ENCODE measurements at places on chromosomes 13 and 19. TPM values are rescaled to one million over a fixed set of nuclear protein-coding genes. Genes with fewer than 3 reads are reported as not detected.

FARP1 gene
- 13.7 TPM for total RNA-seq

EBI3 gene
- 3.3 TPM for total RNA-seq

CCNA1 gene
- total RNA-seq = 0.38 TPM

RFPL4AL1 gene
- not detected for total RNA-seq

RAB3A gene
- not detected for total RNA-seq

KLK8 gene
- total RNA-seq = 15.0 TPM

SHISA7 gene
- not detected for total RNA-seq

DENND1C gene
- 6.5 TPM for total RNA-seq

ZNF541 gene
- 1.2 TPM for total RNA-seq

TRMT1 gene
- total RNA-seq = 70.5 TPM

AMER2 gene
- not detected for total RNA-seq

MYO1F gene
- total RNA-seq = 27.5 TPM

KIR3DL3 gene
- not detected for total RNA-seq

PRR19 gene
- total RNA-seq = not detected

NDUFA11 gene
- total RNA-seq = 134 TPM

FFAR3 gene
- total RNA-seq = 1.4 TPM

JUND gene
- 620 TPM for total RNA-seq

CEACAM1 gene
- 36.9 TPM for total RNA-seq

GPR4 gene
- 29.4 TPM for total RNA-seq
